ENCODE measurements at places on chromosomes 5 and 9.

- DNase-seq, result no peak
Measured at GRCh38 chr5:160048131-160048530, 39.2 kb downstream of the TTC1 start.

GRCh38 chr9:80968611-80969010 lies 720.7 kb downstream of the TLE1 start:
- no peak for DNase-seq

DNA sequence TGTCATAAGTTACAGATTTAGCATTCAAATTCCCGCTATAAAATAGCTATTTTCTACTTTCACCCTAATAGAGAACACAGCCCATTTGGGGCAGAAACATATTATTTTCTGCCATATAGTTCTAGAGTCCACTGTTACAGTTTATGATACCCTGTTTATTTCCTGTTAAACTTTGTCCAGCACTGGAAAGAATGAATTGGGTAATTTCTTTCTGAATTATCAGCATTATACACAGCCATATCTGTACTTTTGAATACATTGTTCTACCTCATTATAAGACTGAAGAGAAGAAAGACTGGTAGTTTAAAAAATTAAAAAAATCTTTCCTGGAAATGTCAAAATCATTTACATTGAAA lies 332.1 kb downstream of the DIRAS2 start:
- DNase-seq, result no peak

DNA sequence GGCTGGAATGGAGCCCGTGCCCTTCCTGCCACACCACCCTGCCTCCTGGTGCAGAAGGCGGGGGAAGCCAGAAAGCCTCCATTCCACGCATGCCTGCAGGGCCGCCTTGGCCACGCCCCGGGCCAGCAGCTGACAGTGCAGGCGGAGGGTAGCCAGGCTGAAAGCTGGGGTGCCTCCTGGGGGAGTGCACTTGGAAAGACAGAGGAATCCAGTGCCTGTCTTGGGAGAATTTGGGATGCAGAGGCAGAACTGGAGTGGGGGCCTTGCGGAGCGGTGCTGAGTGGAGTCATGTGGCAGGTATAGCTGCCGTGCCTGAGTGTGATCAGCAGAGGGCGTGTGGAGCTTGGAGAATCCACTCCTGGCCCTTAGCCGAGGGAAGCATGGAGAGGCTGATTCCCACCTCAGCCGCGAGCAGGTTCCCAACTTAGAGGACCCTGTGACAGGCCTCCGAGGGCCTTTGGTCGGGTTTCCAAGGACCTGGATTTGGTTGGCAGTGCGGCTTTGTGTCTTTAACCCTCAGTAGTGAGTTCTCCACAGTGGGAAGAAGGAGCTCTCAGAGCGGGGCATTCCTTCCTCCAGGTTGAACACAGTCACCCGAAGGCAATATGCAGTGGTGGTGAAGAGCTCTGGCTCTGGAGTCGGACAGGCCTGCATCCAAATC lies 9.1 kb upstream of the URM1 start:
- peak; percentile 64 for DNase-seq

GRCh38 chr5:142717582-142718215 lies 31.8 kb upstream of the FGF1 start:
- peak; percentile 51 for DNase-seq

- no peak for DNase-seq
Measured at GRCh38 chr5:172274951-172275753, 8.4 kb downstream of the UBTD2 start.

GRCh38 chr5:68245319-68245718 lies 29.8 kb downstream of the PIK3R1 start:
- DNase-seq, result no peak

GRCh38 chr9:137582286-137582860 lies 3.6 kb upstream of the DPH7 start:
- no peak for DNase-seq

GRCh38 chr9:18569941-18570630 lies 96.1 kb downstream of the ADAMTSL1 start:
- DNase-seq, result no peak

- no peak for DNase-seq
Measured at GRCh38 chr5:80069251-80069800, 34.2 kb downstream of the THBS4 start.

GRCh38 chr5:53956632-53957031 lies 353.7 kb downstream of the ARL15 start:
- no peak for DNase-seq

DNA sequence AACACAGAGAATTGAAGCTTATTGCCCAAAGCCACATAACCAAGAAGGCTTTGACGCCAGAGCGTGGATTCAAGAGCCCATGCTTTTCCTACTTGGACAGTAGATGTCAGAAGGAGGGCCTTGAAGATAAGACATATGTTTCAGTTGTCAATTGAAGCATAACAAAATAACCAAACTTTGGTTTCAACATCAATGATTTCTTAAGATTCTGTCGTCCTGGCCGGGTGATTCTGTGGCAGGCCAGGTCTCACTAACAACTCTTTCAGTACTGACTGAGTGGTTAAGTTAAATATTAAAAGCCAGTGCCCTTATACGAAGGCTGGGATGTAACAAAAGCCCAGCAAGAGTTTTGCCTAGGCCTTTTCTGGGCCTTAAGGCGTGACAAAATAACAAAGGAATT lies 94.0 kb downstream of the RCL1 start:
- no peak for DNase-seq

DNA sequence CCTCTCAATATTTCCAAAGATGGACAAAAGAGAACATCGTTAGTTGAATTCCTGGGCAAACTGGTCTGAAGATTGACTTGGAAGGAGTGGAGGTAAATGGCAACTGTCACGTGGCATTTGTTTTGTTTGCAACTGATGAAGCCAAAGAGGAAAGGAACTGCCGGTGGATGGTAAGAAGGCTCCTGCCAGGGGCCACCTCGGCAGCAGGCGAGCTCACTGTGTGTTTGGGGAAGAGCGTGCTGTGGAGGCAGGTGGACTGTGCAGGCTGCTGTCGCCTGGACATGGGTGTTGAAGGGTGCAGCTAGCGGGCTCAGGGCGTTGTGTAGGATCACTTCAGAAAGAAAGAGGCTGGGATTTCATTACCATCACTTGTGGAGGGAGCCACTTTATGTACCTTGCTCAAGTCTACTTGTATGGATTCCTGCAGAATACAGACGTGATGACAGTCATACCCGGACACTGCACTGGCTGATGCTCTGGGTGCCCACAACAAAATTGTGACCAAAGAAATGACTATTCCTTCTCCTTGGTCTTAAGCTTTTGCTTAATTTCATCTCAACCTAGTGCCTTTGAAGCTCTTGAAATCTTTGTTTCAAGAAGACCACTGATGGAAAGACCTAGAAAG lies 72.7 kb downstream of the MAP1B start:
- no peak for DNase-seq

- no peak for DNase-seq
Measured at GRCh38 chr9:89023740-89024139, 32.5 kb downstream of the S1PR3 start.

- DNase-seq, result no peak
Measured at GRCh38 chr9:111443454-111443853, 40.7 kb downstream of the ECPAS start.

GRCh38 chr9:114427644-114428043 lies 39.9 kb upstream of the AKNA start:
- DNase-seq, result no peak

DNA sequence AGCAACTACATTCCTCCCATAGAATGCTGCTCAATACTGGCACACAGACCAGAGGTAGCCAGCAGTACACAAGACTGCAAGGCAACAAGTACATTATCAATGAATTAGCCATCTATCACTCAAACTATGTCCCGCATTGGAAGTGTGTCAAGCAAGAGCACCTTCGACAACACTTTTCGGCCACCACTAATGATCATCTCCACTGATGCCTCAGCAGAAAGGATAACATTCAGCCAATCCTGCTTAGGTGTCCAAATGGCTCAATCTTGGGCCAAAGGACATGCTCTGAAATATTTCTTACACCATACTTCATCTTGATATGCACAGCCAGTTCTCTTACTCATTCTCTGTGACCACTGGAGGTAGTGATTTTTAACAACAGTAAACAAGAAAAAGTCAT lies 25.0 kb downstream of the SKP1 start:
- DNase-seq, result no peak

- DNase-seq, result no peak
Measured at GRCh38 chr9:6106711-6107339, 91.4 kb upstream of the RANBP6 start.

DNA sequence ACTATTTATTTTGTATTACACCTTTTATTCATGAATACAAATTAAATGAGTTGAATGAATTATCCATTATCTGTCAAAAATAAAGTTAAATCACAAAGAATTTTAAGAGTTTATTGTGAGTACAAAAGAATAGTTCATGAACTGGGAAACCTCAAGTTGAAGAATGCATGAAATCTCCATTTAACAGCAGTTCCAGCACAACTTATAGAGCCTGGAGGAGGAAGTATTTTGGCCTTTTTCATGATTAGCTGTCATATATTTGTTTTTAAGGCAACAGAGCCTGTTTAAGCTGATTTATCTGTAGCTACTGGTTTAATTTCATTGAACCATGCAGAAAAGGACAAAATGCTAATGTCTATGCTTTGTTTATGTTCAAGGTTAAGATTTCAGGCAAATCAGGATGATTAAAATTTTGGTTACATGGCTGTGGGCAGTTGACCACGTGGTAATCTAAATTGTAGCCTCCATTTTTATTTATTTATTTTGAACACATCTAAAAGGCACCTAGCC lies 12.2 kb downstream of the SPINK1 start:
- no peak for DNase-seq

- DNase-seq, result no peak
Measured at GRCh38 chr5:156759156-156759555, 90.9 kb upstream of the PPP1R2B start.

GRCh38 chr9:136623842-136624183 lies 38.9 kb upstream of the EGFL7 start:
- DNase-seq, result no peak

DNA sequence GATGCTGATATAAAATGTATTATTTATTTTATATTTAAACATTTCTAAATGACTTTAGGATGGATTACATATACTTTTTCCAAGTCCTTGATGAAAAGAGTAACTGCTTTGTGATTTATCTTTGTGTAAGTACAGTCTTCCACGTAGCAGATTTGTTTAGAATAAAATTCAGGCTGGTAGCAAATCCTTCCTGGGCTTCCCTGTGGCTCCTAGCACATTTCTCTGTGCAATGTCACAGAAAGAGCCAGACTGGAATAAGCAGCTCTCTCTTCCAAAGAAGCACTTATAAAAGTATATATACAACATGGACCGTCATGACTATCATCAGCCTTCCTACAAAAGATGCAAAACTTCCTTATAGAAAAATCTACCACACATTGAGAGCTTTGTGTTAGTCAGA lies 388.6 kb downstream of the ACTL7B start:
- no peak for DNase-seq

DNA sequence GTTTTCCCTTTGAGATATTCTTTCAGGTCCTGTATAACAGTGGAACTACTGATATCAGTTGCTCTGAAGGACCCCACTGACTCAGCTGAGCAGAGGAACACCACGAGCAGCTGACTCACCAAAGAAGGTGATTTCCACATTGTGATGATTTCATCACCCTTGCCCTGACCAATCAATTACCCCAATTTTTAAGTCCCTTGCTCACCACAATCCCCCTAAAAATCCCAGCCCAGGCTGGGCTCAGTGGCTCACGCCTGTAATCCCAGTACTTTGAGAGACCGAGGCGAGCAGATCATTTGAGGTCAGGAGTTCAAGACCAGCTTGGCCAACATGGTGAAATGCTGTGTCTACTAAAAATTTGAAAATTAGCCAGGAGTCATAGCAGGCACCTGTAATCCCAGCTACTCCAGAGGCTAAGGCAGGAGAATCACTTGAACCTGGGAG lies 125.3 kb upstream of the ABCA1 start:
- DNase-seq, result no peak

- DNase-seq, result no peak
Measured at GRCh38 chr5:5986492-5987178, 391.7 kb downstream of the MED10 start.

DNA sequence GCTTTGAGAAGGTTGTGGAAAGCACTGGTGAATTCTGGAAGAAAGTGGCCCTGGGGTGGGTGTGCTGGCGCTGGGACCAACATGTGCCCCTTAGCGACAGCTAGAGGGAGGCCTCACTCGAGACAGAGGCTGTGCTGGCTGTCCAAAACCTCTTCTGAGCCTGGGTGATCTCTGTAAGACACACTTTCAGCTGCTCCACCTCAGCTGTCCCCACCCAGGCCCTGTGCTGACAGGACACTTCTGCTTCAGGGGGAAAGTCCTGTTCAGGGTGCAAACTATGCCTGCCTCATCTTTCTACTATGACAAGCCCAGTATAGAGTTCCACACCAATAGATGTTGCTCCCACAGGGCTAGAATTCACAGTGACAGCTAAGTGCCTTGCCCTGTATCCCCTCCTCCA lies 426.4 kb downstream of the MED10 start:
- DNase-seq, result no peak

DNA sequence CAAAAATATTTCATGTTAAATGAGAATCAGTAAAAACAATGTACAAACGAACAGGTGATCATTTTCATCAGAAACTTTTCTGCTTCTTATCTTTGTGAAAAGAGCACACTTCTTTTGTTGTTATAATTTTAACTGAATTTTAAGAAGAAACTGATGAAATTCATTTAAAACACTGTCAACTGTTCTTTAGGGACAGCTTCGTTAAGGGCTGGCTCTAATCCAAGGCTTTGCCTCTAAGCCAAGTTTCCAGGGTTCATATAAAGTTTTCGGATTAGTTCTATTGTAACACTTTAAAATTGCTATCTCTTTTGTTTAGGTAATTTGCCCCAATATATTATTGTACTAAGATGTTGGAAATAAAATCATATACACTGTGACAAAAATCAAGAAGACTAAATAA lies 559.2 kb downstream of the TUSC1 start:
- DNase-seq, result no peak

GRCh38 chr9:82991671-82992070 lies 71.3 kb downstream of the RASEF start:
- peak; percentile 76 for DNase-seq

DNA sequence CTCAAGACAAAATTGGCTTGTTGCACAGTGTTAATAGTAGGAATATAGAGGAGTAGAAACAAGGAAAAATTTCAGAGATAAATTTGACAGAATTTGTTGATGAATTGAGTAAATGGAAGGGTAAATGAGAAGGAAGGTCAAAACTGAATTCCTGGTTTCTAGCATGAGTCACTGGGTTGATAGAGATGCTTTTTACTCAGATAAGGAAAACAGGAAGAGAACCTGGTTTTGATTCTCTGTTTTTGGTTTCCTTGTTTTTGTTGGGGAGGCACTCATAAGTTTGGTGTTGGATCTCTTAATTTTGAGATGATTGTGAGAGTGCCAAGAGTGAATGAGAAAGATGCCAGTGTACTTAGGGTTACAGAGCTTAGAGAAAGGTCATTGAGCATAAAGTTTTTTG lies 7.1 kb downstream of the LRRC70 start:
- no peak for DNase-seq

GRCh38 chr9:108551030-108551841 lies 304.6 kb downstream of the ACTL7B start:
- DNase-seq, result no peak

GRCh38 chr5:95794070-95794516 lies 28.4 kb downstream of the GLRX start:
- DNase-seq, result no peak

All from NCI-H2029 treated with DMSO at 0.1 percent for 48 hours (cell line).